Anterior cingulate cortex (tissue), 58 donors: ENCODE measurements at places on chromosomes 5 and 9.

DNA sequence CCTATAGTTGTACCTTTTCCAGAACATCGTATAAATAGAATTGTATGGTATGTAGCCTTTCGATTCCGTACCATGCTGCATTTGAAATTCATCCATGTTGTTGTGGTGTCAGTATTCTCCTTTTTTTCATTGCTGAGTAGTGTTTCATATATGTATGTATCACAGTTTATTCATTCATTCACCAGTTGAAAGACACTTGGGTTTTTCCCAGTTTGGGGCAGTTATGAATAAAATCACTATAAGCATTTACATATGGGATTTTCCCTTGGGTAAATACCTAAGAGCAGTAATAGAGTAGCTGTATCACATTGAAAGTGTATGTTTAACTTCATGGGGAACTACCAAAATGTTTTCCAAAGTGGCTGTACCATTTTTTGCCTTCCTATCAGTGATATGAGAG, 16.1 kb upstream of the FKTN start:
- DNase-seq = no peak

GRCh38 chr5:45060724-45061123, 252.0 kb downstream of the MRPS30 start:
- DNase-seq = no peak

GRCh38 chr5:122756264-122756911, 18.5 kb upstream of the SNX2 start:
- no peak for DNase-seq

GRCh38 chr5:669111-669841, 23.9 kb downstream of the TPPP start:
- DNase-seq = peak; percentile 97

DNA sequence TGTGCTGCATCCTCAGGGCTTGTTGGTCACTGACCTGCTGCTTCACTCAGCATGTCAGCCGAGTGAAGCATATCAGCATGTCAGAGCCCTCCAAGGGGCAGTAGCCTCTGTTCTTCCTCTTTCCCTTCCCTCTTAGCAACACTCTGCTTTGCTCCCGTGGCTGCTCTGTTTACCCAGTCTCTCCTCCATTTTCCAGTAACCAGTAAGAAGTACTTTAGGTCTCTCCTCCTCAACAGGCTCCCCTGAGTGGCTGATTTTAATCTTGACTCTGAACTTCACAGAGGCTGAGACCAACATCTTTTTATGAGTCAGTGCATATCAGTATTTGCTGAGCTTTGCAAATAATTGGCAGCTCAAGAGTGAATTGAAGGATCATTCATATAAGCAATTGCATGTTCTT, 18.6 kb upstream of the ADRB2 start:
- DNase-seq = no peak

- DNase-seq = no peak
Observed at GRCh38 chr5:137566118-137566541, 67.0 kb upstream of the SPOCK1 start.

DNA sequence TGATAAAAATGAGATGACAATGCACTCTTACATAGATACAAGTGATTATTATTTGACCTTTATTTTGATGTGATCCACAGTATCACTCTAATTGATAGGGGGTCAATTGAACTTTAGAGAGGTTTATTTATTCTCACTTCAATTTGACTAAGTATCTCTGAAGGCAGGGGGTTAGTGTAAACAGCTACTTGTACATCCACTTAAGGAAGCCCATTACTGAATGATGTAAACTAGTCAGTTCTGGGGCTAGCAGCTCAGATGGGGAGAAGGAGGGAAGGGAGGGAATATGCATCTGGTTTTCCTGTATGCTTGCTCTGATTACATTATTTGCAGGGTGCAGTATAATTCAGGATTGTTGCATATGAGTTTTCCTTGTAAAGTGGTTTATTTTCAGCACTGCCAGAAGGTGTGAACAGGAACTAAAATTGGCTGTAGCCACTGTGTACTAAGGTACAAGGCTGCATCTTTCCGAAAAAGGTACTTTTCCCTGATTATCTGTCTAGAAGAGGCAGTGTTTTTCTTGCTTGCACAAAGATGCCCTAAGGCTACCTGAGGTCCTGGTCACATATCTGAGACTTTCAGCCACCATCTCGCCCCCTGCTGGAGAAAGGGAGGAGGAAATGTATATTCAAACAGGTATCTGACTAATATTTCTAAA, 51.2 kb downstream of the MRPS27 start:
- no peak for DNase-seq

DNA sequence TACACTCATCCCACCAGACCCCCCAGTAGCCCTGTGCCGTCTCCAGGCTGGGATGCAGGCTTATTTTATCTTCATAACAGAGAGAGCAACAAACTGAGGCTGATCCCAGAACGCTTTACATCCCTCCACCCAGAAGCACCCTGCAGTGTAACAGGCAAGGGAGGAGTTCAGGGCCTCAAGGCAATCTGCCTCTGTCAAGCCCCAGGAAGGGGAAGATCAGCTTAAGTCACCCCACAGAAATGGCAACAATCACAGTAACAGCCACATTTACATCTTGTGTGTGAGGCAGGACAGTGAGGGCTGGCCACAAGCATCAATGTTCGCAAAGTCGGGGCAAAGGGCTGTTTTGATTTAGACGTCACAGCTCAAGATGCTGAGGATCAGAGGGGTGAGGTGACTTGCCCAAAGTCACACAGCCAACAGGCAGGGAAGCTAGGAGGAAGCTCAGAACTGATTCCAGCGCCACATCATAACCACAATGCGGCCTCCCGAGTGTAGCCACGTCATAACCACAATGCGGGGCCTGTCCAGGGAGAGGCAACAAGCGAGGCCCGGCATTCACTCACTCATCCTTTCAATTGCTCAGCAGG, 14.4 kb downstream of the STK10 start:
- DNase-seq = no peak

DNA sequence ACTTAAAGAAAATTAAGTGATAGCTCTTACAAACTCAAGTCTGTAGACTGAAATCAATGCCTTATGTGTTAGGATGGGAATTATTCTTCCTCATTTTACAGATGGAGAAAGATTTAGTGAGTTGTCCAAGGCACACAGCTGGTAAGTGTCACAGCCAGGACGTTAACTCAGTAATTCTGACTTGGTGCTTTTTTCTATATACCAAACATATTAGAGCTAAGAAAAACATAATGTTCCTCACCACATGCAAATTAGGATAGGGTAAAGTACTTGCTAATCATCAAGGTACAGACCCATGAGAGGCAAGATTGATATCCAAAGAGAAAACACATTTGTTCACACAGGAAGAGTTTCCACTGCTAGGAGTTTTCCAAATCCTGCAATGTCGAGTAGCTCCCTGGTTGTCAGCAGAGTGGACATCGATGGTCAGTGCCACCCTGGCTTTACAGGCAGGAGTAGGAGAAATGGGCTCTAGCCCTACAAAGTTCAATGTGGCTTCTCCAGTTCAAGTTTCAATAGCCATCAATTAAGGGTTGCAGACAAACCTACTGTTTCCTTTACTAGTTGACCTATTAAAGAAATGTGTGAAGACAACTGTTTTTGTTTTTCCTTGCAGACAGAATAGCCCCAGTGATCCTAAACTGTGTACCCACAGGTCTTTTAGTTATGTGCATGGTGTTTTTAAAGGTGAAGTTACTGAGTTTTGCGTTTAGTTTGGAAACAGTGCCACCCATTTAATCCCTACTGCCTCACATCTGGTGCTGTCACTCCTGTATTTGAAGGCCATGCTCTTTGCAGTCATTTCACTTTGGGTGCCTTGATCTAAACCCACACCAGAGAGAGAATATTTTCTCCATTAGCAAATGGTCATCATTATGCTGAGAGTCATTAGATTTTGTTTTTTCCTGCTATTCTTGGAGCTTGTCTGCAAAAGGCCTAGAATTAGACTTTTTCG, 460.8 kb upstream of the SMARCA2 start:
- DNase-seq = no peak

DNA sequence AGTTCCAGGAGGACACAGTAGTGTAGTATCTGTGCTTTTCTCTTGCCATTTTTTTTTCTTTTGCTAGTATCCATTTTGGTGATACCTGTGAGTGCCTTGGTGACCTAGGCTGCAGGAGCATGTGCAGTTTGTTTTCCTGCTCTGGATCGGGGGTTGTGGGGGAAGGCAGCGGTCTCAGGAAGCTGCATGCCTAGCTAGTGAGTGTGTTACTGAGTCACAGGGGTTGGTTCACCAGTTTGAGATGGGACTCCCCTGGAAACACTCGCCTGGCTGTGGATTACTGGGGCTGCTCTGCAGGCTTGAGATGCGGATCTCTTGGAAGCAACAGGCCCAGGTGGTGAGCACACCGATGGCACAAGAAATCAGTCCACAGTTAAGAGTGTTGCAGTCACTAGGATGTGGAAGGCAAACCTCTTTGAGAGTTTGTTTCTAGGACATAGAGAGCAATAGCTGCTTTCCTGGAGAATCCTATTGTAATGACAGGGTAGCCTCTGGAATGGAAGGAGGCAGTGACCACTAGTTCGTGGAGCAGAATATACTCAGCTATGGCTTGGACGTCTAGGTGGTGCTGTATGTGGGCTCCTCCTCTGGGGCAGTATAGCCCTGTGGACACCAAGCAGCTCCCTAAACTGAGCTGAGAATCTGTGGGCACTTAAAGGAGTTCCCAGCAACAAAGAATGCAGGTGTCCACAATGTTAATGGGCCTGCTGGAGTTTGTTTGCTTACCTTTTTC, 20.0 kb upstream of the SPATA31E1 start:
- DNase-seq = no peak

DNA sequence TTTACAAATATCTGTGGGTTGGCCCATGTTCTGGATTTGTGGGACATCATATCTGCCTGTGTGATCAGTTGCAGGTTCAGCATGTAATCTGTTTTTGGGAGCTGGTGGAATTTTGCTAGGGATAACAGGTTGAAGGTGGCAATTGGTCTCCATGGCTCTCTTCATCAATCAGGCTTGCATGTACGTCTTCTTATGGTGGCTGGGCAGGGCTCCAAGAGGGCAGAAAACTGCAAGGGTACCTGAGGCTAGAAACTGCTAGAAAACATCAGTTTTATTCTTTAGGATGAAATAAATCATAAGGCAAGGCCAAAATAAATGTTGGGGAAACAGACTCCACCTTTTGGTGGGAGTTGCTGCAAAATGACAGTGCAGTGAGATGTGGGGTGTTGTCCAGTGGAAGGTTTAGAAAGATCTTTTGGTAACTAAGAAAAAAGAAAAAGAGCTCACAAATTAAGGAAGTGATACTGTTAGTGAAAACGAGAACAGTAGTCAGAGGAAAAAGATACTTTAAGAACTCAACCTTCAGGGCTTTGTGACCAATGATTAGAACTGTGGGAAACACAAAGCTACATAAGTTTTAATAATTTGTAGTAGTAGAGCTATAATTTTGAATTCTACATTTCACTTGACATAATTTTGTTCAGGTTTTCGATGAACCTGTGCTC, 300.7 kb upstream of the IZUMO3 start:
- no peak for DNase-seq

- no peak for DNase-seq
Observed at GRCh38 chr5:117380316-117380715, 805.7 kb upstream of the SEMA6A start.

- no peak for DNase-seq
Observed at GRCh38 chr5:142777850-142778249, 7.7 kb downstream of the ARHGAP26 start.

- no peak for DNase-seq
Observed at GRCh38 chr9:14960881-14961280, 50.7 kb upstream of the FREM1 start.

GRCh38 chr9:107216329-107216728, 66.8 kb upstream of the RAD23B start:
- DNase-seq = no peak

DNA sequence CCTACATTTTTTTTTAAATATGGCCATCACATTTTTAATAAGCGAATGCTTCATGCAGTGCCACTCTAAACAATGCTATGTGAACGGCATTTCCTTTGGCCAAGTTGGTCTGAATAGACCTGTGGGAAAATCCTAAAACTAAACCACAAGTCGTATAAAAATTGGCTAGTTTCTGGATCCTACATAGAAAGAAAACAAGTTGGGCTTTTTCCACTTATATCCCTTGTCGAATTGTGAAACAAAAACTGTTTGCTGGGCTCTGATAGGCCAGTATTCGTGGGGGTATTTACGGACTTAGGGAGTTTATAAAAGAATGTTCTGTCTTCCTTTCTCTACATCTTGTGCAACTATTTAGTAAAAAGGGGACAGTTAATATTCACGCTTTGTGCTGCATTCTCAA, 153.1 kb upstream of the KLF9 start:
- DNase-seq = no peak

GRCh38 chr9:137453643-137454081, 5.5 kb downstream of the NSMF start:
- no peak for DNase-seq

GRCh38 chr9:12889402-12890106, 114.7 kb downstream of the LURAP1L start:
- DNase-seq = no peak

DNA sequence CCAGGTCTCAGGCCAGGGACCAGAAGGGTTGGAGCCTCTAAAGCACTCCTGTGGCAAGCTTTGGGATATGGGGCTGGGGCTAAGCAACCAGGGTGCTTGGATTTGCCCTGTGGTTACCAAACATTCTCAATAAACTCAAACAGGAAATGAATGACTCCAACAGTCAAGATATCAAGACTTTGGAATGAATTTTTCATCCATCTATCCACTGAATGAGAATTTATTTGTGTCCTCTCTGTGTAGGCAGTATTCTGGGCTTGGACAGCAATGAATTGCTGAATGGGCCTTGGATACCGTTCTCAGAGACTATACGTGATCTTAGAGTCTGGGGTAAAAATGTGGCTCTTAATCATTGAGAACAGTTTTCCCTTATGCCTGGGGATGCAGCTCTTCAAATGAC, 212.5 kb downstream of the DAB2IP start:
- no peak for DNase-seq

GRCh38 chr5:132477784-132478365, 12.7 kb downstream of the IRF1 start:
- DNase-seq = no peak

GRCh38 chr5:107704681-107705401, 34.1 kb upstream of the EFNA5 start:
- no peak for DNase-seq
